Activated CD8-positive, alpha-beta memory T cell treated with anti-CD3 and anti-CD28 coated beads for 1 hour (primary cell): ENCODE measurements at places on chromosomes 6 and 20.

GRCh38 chr20:63702751-63703470, 4.9 kb downstream of the ARFRP1 start:
- no peak for DNase-seq

- DNase-seq = no peak
These were observed 899.4 kb upstream of the FLRT3 start for GRCh38 chr20:15236812-15237211.

GRCh38 chr20:37516811-37517750, 4.0 kb upstream of the NNAT start:
- no peak for DNase-seq

GRCh38 chr6:158706369-158706982, 56.6 kb downstream of the SYTL3 start:
- no peak for DNase-seq

DNA sequence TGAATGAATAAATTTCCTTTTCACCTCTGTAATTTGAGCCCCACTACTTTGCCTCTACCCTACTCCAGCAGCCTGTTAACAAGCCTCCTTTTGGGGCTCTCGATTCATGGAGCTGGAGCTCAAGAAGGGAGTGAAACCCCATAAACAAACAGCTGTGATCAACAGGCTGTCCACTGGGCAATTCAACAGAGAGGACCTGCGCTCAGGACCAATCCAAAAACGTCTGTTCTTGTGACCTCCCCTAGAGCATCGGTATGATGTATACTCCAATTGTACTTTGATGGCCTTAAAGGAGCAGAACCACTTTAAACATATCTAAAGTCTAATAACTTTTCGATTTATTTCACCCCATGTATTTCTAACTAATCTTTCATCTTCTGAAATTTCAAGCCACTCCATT, 37.4 kb downstream of the HIVEP2 start:
- no peak for DNase-seq

DNA sequence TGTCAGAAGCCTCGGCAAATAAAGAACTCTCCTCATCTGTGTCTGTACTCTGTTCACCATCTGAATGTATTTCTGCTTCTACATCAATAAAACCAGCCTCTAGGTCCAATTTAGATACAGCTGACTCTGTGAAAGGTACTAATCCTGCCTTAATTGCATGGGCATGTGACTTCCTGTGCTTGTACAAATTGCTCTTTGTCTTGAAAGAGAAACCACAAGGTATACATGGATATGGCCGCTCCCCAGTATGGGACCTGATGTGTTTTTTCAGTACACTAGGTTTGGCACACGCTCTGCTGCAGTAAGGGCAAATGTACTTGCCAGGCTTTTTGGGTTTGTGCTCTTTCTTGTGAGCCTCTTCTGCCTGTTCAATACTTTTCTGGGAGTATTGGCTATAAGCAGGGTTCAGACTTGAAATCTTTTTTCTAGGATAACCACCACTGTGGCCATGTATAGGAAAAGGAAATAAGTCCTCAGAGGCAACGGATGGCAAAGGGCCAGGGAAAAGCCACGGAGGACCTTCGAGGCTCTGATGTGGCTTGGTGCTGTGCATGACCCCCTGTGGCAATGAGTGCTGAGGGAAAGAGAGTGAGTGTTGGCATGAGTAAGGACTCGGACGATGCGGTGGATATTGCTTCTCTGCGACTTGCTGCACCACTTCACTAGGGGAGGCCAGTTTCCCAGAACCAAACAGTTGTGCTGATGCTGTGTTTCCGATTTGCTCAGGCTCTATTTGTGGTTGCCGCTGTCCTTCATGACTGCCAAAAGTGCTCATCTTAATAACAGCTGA, 170.9 kb downstream of the HIVEP2 start:
- no peak for DNase-seq

DNA sequence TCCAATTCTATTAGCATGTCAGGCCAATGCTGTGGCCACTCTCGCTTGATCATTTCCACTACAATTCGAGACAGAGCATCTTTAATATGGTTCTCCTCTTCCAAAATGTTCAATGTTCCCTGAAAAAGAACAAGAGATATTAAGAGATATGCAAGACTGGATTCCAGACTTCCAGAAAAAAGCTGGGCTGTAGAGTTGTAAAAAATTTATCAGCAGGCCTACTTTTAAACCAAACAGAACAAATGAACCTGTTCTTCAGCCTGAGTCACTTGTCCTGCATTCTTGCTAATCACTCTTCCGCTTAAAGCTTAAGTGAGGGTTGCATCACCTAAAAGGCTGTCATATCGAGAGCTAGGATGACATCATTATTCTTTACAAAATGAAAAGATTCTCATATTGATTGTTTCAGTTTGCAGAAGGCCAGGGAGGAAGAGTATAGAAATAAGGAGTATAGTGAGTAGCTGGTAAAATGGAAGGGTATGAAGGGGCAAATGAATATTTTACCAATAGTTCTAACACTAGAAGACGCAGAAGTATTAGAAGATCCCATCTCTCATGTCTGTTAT, 4.9 kb downstream of the XPO5 start:
- no peak for DNase-seq

- DNase-seq = no peak
These were observed 55.6 kb downstream of the FRK start for GRCh38 chr6:116004841-116005815.

DNA sequence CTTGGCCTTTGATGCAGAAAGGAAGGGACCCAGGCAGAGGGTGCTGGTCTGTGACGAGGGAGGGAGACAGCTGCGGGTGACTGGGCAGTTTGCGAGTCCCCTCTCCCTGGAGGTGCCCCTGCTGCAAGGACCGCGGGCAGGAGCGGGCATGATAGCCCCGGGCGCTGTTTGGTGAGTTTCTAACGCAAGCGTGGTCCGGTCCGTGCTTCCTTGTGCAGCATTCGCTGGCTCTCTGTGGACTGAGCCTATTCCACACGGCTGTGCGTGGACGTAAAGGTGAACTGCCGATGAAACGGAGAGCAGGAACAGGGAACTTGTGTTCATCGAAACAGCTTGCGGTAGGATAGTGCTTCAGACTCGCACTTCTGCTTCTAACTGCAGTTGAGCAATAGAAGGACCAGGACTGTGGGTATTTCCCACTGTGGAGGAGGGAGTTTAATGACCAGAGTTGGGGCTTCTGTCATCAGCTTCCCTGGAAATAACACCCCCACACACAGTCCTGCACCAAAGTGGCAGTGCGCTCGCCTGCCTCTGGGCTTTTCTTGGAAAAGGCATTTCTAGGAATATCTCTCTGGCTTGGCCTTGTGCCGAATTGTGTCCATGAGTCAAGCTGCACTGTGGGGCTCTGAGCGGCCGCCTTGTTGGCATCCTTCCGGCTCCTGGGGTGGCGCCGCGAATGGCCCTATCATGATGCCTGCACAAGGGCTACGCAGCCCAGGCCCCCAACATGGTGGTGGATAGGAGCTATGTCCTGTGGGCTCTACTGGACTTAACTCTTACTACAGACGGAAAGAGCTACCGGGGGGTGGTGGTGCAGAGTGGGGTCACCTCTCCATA, 48.9 kb downstream of the DUSP22 start:
- DNase-seq = no peak

- DNase-seq = no peak
These were observed 125.9 kb downstream of the HTR1B start for GRCh38 chr6:77337392-77337791.

DNA sequence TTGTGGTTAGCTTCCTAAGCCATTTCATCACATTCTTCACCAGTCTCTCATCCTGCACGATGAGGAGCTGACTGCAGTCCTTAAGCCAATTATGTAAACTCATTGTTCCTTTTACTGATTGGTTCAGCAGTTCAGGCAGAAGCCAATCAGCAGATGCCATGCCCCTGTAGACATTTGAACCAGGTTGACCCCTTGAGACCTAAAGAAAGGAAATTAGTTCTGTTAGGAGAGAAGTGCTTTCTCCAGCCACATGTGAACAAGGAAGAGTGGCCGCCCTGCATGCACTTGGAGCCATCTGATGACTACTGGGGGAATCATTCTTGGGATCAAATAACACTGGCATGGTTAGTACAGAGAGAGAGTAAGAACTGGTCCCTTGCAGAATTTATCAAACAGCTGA, 535.2 kb upstream of the ID4 start:
- no peak for DNase-seq

GRCh38 chr6:169939554-169940164, 188.2 kb downstream of the ERMARD start:
- no peak for DNase-seq
